ENCODE measurements at places on chromosomes 16 and 17.

- no peak for DNase-seq
Measured at GRCh38 chr17:17109256-17109655, 67.0 kb downstream of the MPRIP start.

GRCh38 chr16:17362946-17363345 is 107.8 kb downstream of the XYLT1 start:
- no peak for DNase-seq

- DNase-seq = no peak
Measured at GRCh38 chr17:3034578-3034920, 28.9 kb downstream of the OR1D5 start.

DNA sequence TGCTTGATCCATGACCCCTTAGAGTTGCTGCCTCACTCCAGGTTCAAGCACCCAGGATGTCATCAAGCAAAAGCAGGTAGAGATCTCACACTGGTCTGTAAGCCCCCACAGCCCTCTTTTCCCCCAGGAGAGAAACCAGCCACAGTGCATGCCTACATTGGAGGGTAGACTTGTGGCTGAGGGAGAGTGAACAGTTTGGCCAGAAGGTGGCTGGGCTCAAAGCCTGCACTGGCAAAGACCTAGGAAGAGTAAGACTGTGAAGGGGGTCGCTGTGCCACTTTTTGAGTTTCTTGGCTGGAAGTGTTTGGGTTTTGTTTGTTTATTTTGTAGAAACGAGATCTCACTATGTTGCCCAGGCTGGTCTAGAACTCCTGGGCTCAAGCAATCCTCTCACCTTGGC is 28.5 kb downstream of the HOXB1 start:
- DNase-seq = no peak

DNA sequence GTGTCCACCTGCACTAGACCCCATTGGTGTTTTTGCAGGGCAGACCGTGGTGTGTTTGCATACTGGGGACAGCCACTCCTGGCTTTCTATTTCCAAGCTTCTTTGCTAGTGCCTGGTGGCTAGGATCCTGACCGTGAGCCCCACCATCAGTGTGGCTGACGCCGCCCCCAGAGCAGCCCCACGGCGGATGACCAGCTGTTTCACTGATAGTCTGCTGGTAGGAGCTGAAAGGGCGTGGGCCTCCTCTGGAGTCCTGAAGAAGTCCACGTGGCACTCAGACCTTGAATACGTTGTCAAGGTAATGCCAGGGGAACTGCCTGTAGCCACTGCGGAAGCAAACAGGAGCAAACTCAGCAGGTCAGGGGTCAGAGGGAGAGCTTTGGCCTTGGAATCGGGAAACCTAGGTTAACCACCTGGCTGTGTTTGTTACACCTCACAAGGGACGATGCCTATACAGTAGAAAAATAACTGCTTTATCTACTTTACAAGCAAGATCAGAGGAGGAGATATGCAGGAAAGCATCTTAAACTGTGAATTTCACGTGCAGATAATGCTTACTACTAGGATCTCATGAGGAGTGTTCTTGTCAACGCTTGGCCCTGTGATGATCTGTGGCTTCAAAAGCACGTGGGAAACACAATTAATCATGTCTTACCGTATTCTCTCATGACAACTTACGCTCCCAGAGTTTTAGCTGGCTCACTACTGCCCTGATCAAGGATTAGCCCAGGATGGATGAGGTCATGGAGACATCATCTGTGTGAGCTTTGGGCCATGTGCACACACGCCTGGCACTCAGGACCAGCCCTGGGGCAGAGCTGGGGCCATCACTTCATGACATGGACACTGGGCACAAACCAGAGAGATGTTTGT is 30.3 kb downstream of the ALDH3A2 start:
- no peak for DNase-seq

DNA sequence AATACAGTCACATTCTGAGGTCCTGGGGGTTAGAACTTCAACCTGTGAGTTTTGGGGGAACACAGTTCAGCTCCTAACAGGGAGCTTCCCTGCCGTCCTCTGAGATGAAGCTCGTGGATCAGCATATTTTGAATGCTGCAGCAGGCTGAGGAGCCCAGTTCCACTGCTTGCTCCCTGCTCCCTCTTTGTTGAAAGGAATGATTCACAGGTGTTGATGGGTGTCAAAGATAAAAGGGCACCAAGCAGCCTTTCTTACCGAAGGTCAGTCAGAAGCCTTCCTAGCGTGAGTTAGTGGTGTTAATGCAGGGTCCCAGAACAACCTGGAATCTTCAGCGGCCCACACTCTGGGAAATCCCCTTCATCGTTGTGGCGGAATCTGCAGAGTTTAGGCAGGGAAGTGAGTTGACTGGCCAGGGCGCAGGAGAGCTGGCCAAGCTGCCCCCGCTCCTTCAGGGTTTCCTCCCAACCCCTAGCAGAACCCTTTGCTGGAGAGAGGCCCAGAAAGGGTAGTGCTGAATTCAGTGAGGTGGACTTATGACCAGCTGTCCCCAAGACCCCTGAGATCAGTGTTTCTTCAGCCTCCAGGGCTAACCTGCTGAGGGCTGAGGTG is 114.8 kb downstream of the GNAO1 start:
- no peak for DNase-seq

GRCh38 chr16:23689442-23690187 is 10.9 kb downstream of the PLK1 start:
- no peak for DNase-seq

- DNase-seq = no peak
Measured at GRCh38 chr16:2773188-2773968, 3.7 kb downstream of the ELOB start.

- DNase-seq = no peak
Measured at GRCh38 chr16:23368469-23368868, 66.4 kb downstream of the SCNN1B start.

- no peak for DNase-seq
Measured at GRCh38 chr17:39995438-39995837, 14.8 kb downstream of the PSMD3 start.

DNA sequence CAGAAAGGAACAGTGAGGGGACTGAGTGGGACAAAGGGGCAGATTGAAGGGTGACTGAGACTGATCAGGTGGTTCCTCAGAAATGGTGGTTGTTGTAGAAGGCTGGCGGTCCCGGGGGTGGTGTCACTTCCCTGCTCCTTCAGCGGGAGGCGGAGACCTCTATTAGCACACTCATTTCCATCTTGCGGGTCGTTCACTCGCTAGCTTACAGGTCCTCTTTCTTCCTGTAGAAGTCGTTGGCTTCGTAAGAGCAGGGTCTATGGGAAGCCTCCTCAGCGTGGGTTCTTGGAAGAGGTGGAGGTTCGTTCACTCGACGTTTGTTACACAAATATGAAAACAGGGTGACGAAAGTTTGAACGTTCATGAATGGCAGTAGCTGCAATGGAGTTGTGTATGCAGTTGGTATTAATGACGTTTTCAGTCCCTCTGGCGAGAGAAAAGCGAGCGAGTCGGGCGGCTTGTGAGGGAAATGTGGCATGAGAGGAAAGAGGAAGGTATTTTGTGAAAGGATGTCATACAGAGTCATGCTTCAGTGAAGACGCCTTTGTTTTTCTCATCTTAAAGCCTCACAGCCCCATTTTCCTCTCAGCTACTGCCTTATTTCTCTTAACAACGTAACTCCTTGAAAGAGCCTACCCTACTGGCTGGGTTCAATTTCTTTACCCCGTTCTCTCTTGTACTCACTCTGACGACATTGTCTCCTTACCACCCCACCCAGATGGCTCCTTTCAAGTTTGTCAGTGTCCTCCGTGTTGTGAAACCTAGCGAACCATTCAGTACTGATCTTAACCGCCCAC is 667 bp downstream of the EFCAB13 start:
- DNase-seq = peak; percentile 25

DNA sequence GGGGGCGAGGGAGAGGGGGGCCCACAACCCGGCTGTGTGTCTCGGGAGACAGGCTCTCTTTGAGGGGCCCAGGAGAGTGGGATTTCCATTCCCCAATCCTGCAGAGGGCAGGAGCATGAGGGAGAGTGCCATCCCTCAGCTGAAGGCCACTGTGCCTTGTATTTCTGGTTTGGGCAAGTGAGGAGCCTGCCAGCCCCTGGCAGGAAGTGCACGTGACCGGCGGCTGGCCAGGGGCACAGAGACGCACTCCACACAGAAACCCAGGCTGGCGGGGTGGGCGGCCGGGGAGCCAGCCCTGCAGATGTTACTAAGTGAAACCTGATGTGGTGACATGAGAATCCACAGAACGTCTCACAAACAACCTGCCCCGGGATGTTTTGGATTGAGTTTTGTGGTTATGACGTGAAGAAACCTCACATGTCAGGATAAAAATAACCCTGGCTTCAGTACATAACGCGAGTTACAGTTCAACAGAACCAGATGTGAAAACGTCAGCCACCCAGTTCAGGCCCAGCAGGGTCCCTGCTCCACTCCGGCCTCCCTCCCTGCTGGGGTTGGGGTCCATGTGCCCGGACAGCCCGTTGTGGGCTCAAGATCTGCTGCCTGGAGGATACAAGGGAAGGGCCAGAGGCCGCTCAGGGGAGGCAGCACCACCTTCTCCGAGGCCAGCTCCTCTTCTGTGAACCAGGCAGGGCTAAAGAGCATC is 51.7 kb upstream of the MTSS2 start:
- no peak for DNase-seq

- no peak for DNase-seq
Measured at GRCh38 chr17:2704031-2704889, 7.3 kb downstream of the CLUH start.

DNA sequence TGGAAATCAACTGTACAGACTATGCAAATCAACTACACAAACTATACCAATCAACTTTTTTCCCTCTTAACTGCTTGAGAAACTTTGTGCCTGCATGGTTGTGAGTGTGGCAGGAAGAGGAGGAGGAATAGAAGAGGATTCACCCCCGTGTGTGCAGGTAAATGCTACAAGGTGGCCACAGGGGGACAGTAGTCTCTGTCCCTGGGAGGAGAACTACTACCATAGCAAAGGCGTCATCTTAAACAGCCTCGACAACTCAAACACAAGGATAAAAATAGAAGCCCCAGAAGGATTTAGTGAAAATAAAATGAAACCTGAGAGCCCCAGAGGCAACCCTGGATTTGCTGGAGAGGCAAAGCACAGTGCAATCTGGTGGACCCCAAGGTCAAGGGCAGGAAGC is 199.5 kb upstream of the DYNLRB2 start:
- no peak for DNase-seq

DNA sequence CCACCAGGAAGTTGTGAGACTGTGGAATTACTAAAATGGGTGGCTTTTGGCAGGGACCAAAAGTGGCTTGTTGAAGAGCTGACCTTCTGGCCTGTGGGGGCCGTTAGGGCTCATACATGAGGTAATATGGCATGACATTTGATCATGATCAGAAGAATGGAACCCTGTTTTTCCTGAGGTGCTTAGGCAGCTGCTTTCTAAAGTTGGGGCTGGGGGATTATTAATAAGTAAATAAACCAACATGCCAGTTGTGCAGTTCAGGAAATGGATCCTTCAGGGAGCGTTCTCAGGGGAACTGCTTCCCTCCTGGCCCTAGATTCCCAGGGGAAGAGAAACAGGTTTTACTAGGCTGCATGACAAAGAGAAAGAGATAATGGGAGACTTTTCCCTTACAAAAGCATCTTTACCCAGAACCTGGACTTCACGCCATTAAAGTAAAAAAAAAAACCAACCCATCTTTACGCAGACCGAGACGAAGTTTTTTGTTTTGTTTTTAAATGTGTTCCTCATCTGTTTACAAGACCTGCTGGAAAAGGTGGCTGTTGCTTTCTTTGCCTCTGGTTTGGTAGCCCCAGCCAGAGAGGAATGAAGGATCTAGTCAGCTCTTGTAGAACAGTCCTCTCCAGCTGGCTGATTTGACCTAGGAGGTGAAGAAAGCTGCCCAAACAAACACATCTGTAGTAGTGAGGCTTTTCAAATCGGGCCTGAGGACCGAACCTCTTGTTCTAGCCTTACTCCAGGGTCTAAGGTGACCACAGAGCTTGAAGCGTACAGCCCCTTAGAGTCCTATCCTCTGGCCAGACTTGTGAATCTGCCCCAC is 22.7 kb downstream of the YPEL2 start:
- peak; percentile 83 for DNase-seq

DNA sequence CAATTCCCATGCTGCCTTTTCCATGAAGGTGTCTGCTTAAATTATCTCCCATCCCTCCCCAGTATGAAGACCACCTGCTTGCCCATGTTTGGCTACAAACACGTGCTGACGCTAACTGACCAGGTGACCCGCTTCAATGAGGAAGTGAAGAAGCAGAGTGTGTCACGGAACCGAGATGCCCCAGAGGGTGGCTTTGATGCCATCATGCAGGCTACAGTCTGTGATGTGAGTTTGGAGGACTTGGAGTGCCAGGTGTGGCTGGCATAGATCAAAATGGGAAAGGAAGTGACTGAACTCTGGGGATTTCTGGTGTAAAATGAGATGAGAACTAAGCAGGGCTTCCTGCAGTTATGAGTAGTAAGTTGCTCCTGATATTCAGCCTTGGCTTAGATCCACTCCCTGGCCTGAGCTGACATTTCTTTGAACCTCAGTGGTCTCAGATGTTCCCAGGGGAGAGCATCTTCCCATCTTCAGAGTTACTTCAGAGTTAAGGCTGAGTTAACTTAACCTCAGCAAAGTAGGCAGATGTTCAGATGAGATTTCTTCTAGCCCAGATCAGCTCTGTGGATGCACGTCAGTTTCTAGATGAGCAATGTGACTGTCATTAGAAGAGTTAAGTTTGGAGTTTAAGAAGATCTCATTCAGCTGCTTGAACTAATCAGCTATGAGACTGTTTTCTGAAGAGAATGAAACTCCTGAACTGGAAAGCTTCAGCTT is 32.7 kb downstream of the ITGB3 start:
- DNase-seq = no peak

DNA sequence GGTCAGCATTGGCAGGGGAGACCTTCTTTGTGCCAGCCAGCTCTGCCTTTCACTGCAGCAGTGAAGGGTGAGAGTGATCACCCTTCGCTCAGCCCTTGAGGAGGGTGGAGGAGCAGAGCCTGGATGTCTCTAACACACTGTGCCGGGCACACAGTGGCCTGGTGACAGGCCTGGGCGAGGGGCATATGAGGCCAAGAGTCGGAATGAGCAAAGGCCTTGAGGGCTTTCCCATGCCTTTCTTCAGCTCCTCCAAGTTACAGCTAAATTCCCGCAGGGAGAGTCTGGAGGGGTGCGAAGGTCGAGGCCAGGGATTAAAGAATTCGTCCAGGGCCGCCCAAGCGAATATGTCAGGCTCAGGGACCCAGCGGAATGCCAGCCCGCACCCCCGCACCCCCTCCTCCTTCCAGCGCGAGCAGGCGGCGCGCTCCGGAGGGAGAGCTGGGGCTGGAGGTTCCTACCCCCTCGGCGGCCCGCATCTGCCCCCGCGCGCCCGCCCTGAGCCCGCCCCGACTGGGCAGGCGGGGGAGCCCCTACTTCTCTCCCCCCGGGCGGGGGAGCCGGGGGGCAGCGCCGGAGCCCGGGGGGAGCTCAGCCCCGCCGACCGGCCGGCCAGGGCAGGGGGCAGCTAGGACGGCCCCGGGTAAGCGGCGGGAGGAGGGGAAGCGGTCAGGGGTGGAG is at the start of gene RASL10B:
Gene RASL10B, plus strand, starts transcription at position 401 of the 678 bp plus-strand sequence. CDS start 3,546 bp downstream, outside the sequence.
- DNase-seq = peak; percentile 46

DNA sequence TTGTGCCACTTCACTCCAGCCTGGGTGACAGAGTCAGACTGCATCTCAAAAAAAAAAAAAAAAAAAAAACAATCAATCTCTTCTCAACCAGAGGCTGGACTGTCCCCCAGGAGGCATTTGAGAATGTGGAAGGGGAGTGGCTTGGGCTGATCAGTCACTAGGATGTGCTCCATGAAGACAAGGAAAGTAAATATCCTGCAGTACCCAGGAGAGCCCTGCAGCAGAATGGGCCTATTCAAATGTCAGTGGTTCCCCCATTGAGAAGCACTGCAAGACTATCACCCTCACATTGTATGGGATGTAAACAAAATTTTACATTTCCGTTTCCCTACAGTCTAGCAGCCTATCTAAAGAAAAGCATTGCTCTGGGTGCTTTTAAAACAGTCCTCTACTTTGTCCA is 70.3 kb downstream of the DNAH9 start:
- no peak for DNase-seq

GRCh38 chr17:73757420-73757819 is 113.2 kb upstream of the SDK2 start:
- DNase-seq = peak; percentile 53

All from NCI-H2171 treated with DMSO at 0.1 percent for 48 hours (cell line).